ENCODE measurements at places on chromosomes 3 and 15.

DNA sequence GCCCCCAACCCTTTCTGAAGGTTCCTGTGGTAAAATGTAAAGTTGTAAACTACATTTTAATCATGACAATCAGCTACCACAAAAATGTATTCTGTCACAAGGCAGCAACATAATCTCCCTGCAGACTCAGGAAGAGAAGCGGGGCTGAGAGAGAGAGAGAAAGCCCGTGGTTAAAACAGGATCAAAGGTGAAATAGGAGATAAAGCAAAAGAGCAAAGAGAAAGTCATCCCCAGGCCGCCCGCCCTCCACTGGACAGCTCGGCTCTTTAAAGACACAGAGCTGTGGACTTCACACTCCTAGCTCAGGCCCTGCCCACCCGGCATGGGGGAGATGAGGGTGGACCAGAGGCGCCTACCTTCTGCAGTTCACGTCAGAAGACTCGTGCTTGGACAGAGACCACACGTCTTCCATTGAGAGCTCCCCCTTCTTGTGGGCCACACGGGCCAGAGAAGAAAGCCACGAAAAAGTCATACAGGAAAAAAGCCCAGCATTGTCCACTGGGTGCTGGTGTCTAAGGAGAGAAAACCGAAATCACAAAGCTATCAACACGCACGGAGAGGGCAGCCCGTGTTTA, 29.4 kb downstream of the ABCC5 start:
- no peak for DNase-seq

DNA sequence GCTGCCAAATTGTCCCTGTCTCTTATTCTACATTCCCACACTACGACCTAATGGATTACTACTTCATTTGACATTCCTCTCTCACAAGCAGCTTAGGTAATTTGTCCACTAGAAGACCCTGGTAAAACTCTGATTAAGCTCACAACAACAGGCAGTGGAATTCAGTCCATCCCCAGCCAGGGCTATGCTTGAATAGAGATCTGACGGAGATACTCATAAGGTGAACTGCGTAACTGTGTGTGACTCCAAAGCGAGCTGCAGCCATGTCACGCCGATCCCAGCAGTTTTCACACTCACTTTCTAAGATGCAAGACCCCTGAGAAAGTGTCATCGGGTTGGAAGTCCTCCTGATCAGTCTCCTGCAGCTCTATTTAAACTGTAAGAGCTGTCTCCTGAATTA, 25.7 kb upstream of the ROBO2 start:
- no peak for DNase-seq

DNA sequence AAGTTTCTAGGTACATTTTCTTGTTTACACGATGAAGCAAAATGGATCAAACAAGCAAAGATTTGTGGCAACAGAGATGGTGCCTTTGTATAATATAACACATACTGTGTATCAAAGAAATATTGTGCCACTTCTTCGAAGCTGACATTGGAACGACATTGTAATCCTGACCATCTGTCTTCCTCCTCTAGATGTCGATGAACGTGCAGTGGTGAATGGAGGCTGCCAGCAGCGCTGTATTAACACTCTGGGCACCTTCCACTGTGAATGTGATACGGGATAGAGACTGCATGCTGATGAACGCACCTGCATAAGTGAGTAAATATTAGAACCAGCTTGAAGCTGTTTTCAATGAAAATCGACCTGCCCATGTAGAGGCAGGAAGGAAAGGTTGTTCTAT, 613.3 kb upstream of the GOLIM4 start:
- no peak for DNase-seq

GRCh38 chr3:116316771-116317170, 128.5 kb downstream of the LSAMP start:
- no peak for DNase-seq

DNA sequence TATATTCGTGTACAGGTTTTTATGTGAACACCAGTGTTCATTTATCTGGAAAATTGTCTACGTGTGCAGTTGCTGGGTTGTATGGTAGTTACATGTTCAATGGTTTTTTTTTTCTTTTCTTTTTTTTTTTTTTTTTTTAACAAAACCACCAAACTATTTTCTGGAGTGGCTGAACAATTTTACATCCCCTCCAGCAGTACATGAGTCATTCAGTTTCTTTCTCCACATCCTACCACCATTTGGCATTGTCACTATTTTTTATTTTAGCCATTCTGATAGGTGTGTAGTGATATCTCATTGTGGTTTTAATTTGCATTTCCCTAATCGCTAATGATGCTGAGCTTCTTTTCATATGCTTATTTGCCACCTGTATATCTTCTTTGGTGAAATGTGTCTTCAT, 256.3 kb upstream of the EOMES start:
- DNase-seq, result no peak

- no peak for DNase-seq
Measured at GRCh38 chr15:50028326-50028725, 90.7 kb downstream of the ATP8B4 start.

DNA sequence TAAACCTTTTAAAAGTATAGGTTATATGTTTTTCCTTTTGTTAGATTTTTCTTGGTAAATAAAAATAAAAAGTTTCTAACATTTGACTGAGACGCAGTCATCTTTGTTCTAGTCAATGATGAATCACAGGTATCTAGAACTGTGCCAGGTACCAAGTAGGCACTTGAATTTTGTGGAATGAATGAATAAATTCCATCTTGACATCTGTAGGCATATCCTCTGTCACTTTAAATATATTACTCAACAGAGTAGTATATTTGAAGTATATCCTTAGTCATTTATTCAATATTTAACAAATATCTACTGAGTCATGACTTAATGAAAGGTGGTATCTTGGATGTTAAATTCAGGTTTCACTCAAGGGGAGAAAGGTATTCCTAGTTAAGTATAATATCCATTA, 828.4 kb downstream of the TUSC7 start:
- DNase-seq, result no peak

Measured in activated T-helper 9 cell treated with anti-CD3 and anti-CD28 coated beads, Interleukin-2, amount 50 U/mL, for 16 hours (primary cell).